ENCODE measurements at places on chromosomes 3 and 15.
A peak's percentile ranks its signal among the peaks of the same experiment; 100 is the strongest.

DNA sequence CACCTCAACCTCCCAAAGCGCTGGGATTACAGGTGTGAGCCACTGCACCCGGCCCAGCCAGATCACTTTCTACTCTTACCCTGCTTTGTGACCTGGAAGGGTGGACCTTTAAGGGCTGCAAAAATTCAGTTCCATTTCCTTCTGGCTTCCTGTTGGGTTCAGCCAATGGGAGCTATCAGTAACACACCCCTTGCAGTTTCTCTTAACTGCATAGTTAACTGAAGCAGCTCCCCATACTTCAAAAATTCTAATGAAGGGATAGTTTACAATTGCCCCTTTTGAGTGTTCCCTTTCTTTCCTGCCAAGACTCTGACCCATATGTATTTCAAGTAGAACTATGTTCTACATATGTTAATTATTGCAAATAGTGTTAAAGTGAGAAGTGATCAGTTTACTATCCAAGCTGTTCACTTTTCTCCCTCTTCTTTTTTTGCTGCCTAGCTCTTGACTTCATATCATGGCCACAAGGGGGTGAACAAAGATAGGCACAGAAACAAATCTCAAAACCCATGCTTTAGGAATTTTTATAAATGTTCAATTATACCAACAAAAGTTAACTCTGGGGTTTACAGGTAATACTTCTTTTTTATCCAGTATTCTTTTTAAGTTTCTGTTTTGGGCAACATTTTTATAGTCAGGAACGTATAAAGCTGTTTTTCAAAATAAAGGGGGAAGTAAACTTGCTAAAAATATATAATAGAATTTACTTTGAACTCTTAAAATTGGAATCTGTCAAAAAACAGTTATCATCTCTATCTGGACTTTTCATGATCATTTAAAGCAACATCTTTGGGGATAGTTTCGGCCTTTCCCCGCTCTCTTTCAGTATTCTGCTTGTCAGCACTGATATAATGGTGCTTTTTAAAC lies 8.1 kb downstream of the PGBD4 start:
- peak; percentile 36 for DNase-seq

DNA sequence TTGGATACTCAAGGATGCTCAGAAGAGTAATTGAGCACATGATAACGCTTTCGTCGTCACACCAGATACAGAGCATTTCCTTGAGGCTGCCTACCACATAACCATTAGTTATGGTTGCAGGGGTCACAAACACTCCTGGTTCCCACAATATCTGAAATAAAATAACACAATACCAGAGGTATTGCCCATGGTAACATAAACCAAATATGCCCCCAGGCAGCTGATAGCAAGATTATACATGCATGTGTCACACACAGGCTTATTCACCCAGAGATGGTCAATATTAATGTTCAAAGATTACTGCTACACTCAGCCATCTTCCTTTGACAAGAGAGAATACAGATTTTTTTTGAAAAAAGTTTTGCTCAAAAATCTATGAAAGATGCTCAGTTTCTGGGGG lies 7.3 kb downstream of the RPL39L start:
- no peak for DNase-seq

DNA sequence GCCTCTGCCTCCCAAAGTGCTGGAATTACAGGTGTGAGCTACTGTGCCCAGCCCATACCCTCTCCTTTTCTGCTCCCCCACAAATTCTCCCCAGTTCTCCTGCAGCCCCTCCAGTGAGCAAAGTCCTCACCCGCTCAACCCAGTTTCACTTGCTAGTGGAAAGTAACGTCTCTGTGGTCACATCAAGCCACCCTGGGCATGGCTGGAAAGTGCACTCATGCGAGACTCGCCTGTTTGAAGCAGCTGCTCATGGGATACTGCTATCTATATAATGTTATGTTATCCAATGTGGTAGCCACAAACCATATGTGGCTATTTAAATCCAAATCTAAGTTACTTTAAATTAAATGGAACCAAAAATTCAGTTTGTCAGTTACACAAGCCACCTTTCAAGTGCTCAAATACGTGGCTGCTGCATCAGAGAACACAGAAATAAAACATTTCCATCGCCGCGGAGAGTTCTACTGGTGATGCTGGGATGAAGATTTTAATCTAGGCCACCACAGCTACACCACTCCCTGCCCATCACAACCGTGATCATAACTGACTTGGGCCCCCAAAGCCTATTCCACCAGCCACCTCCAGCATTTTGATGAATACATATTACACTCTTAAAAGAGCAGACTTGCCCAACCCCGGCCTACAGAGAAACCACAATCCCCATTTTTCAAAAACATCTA lies 119.4 kb downstream of the LIPC start:
- DNase-seq, result no peak

GRCh38 chr3:143644370-143645089 lies 203.7 kb downstream of the SLC9A9 start:
- peak; percentile 44 for DNase-seq

DNA sequence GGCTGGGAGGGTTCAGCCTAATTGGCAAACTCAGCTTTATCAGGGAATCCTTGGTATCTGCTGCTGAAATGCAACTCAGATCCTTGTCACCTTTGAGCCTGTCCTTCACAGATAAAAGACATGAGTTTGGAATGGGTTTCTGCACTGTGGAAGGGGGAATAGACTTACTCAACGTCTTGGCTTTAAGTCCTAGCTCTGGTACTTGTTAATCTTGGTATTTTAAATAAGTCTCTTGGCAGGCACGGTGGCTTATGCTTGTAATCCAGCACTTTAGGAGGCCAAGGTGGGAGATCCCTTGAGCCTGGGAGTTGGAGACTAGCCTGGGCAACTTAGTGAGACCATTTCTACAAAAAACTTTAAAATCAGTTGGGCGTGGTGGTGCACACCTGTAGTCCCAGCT lies 55.1 kb upstream of the ATOSA start:
- no peak for DNase-seq

All from inflammatory macrophage treated with lipopolysaccharide for 1 hour (primary cell).